Stimulated activated naive CD4-positive, alpha-beta T cell treated with Interleukin-2 at 50 U/mL for 16 hours (primary cell): ENCODE measurements at places on chromosomes 11 and 22.

DNA sequence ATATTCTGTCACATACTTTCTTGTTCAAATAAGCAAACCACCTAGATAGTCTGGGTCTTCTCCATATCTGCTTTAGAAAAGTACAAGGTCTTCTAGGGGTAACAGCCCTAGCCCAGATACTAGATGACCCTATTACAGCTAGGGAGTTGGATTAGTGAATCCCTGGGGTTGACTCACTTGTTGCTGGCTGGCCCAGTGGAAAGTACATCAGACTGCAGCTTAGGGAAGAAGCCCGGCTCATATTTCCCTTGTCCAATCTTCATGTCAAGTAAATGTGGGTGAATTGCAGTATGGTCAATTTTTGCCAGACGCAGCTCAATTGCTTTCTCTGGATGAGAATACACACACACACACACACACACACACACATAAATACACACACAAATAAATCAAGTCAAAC lies 79.1 kb upstream of the SCUBE2 start:
- no peak for DNase-seq

GRCh38 chr11:86923999-86924766 lies 31.0 kb downstream of the FZD4 start:
- no peak for DNase-seq

GRCh38 chr22:24894998-24895397 lies 51.5 kb downstream of the LHFPL7 start:
- DNase-seq, result no peak

GRCh38 chr11:125423247-125423849 lies 72.7 kb downstream of the FEZ1 start:
- DNase-seq, result no peak

GRCh38 chr11:69079661-69080256 lies 31.0 kb downstream of the TPCN2 start:
- no peak for DNase-seq
